ENCODE measurements at places on chromosomes 3 and 15.

- no peak for DNase-seq
These were observed 438.6 kb upstream of the ZNF385D start for GRCh38 chr3:22189616-22190015.

DNA sequence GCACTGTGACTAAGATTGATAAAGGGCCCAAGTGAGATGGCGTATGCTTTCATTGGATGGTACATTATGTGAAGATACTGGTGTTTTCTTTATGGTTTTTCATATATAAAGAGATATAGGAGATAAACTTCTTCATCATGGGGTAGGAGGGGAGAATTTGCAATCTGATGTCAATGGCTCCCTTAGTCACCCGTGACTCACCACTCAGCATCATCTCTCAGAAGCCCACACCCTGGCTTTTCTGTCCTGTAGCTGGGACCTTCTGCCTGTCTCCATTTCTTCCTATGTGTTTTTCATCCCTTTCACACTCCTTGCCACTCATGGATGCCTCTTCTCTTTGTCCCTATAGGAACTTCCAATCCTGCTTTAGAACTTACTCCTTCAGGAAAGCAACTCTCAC, 114.3 kb upstream of the SEMA6D start:
- DNase-seq = no peak

DNA sequence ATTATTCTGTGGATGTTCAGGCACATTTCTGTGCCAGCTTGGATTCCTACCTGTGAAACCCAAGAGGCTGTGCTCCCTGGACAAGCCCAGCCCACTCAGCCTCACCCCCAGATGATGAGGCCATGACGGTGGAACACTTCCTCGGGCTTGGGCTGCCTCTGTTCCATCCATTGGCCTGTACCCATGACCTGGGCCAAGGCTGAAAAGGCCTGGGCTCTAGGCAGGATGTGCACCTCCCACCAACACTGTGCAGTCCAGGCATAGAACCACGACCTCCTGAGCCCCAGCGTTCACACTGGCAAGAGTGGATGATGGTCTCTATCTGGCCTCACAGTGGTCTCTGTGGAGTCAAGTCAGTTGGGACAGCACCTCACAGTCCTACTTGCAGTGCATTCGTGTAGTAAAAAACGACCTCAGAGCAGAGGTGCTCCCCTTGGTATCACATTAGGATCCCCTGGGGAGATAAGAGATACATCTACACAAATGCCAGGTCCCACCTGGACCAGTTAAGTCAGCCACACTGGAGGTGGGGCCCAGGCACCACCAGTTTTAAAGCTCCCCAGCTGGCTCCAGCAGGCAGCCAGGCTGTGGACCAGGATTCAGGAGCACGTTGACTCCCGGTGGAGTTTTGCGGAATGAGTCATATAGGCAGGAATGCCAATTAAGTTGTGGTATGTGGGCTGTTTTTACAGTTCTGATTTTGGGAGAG, 39.0 kb upstream of the IGF1R start:
- no peak for DNase-seq

DNA sequence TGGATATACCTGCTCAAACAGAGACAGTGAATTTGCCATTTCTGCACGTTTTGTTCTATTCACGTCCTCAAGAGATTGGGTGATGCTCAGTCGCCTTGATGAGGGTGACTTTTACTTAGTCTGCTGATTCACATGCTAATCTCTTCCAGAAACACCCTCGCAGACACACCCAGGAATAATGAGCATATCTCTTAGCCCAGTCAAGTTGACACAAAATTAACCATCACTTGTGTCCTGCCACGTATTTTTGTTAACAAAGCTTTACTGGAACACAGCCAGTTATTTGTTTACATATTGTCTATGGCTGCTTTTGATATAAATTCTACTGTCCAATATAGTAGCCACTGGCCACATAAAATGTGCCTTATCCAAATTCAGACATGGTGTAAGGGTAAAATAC, 218.3 kb downstream of the FHIT start:
- DNase-seq = no peak

DNA sequence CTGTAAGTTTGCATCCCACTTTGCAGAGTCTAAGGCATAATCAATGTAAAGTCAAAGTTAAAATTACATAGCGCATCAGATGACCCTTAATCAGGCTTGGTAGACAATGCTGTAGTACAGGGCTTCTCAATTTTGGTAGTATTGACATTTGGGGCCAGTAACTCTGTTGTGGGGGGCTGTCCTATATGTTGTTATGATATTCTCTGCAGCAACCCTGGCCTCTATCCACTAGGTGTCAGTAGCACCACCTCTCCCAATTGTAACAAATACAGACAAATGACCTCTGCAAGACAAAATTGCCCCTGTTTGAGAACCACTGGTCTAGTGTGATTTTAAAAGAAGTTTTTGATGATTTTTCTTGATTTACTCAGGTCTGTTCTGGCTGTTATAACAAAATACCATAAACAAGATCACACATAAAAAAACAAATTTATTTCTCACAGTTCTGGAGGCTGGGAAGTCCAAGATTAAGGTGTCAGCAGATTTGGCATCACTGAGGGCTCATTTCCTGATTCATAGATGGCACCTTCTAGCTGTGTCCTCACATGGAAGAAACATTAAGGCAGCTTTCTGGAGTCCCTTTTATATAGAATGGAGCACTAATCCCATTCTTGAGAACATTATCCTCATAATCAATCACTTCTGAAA, 37.6 kb upstream of the SLC9A9 start:
- DNase-seq = peak; percentile 53

DNA sequence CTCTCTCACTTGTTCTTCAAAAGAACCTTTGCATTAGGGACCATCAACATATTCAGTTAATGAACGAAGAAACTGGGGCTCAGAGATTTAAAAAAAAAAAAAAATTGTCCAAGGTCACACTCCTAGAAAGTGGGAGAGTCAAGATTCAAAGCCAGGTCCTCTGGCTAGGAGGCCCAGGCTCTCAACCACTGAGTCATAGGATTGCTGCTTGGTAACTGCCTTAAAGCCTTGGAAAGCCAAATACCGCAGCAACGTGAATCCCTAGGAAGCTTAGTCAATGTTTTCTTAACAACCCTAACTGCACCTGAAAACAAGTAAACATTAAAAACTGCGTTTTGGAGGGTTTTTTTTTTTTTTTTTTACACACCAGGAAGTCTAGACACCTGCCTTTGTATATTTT, 156.8 kb downstream of the WNT5A start:
- no peak for DNase-seq

DNA sequence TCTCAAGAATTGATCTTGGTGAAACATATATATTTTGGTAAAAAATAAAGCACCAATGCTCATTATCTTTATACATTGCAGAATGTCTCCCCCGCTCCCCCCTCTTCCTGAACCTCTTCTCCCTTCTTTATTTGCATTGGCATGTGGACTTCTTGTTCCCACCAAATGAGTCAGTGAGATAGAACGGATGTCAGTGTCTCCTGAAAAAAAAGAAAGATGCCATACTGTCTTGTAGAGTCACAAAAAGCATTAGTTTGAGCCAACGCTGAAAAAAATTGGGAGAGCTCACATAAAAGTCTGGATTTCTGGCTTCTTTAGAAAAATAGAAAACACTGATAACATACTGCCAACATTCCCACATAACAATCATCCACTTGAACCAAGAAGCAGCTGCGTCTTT, 32.0 kb upstream of the STXBP5L start:
- no peak for DNase-seq

GRCh38 chr15:55819397-55820034, 76.6 kb upstream of the PRTG start:
- no peak for DNase-seq

- DNase-seq = no peak
These were observed 13.1 kb upstream of the SKIC8 start for GRCh38 chr15:78312536-78312935.

DNA sequence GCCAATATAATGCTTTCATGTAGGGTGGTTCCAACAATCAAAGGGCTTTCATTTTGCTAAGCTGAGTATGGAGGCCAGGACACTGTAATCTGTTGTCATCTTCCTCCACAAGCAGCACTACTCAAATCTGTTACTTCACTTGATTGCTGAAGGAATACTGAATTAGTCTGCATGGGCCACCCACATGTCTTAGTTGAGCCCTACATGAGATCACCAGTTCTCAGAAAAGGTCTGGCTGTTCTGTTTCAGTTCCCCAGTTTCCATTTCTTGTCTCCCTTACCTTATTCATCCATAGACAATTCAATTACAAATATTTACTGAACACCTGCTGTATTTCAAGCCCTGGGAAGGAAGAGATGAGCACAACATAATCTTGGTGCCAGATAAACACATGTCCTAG, 119.2 kb downstream of the FHIT start:
- no peak for DNase-seq

- no peak for DNase-seq
These were observed 50.0 kb upstream of the LCTL start for GRCh38 chr15:66615846-66616245.

DNA sequence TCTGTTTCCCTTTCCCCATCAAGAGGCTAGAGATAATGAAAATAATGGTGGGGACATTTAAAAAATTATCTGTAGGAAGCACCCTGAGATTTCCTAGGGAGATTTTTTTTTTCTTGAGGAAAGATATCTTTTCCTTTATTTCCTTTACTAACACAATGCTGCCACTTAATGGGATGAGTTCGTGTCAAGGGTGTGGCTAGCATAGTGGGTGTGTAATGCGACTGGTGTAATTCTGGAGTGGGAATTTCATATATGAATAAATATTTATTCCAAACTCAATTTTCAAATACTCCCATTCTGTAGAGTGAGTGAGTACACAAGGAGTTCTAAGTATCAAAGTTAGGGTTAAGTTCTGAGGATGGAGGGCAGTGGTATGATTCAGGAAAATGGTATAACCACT, 66.1 kb upstream of the GALNT15 start:
- DNase-seq = no peak

GRCh38 chr3:14483286-14483685, 56.9 kb downstream of the GRIP2 start:
- DNase-seq = no peak

GRCh38 chr3:151203051-151203420, at the start of gene GPR171:
GPR171 (minus strand) TSS chr3:151203216; CDS start chr3:151199386, 3,830 bp downstream.
- DNase-seq = no peak

DNA sequence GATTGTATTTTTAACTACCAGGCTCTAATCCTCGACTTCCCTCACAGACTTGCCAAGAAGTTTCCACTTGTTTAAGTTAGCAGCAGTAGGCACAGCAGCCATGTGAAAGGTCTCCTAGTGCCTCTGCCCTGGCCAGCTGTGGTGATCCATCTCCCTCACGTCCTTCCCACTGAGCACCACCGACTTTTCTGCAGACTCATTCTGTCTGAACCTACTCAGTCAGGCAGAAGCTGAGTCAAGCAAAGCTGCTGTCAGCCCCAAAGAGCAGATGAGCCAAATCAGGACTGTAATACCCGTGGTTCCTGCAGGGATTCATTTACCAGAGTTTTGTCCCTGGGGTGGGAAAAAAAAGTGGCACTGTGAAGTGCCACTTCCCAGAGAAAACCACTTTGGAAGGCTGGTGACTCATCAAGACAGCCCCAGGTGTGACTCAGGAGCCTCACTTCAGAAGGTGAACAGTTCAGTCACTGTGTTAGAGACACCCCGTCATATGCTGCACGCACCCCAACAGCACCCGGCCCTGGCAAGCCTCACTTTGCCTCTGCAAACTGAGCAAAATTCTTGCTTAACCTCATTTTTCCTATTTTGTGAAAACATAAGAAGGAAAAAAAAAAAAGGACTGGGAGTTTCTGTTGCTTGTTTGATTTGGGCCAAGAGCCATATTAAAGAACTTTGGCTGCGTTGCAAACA, 76.0 kb downstream of the WWTR1 start:
- no peak for DNase-seq

GRCh38 chr3:85800676-85801075, 841.9 kb downstream of the CADM2 start:
- no peak for DNase-seq

GRCh38 chr15:48031466-48031865, 89.3 kb upstream of the SLC24A5 start:
- no peak for DNase-seq

GRCh38 chr3:65539616-65540015, 499.1 kb downstream of the MAGI1 start:
- no peak for DNase-seq

GRCh38 chr15:27123291-27123690, 152.3 kb downstream of the GABRG3 start:
- DNase-seq = no peak

DNA sequence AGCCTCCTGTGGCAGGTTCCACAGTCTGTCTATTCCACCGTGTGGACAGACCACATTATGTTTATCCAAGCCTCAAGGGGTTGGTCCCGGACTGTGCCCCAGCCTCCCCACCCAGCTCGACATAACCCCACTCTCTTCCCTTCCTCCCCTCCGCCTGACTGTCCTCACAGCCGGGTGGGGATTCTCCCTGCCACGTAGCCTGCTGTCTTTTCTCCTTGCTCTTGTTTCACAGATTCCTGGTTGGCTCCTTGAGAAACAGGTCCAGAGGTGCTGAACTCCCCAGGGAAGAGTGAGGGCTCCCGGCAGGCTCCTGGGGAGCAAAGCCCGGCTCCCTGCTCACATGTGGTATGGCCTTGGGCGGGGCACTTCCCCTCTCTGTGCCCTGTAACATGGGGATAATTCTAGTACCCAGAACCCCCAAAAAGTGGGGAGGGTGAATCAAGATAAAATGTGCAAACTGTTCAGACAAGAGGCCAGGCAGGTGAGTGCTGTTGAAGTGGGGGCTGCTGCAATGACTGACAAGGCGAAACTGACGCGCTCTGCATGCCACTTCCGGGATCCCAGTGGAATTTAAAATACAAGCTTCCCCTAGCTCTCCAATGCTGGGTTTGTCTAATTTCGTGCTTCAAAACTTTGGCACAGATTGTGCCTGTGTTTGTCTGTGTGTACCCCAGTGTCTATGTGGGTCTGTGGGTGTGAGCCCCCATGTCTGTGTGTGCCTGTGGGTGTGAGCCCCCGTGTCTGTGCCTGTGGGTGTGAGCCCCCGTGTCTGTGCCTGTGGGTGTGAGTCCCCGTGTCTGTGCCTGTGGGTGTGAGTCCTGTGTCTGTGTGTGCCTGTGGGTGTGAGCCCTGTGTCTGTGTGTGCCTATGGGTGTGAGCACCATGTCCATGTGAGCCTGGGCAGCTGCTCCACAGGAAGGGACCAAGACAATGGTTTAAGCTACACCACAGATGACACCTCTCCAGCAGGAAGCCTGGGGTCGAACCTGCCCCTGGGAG, 160.6 kb upstream of the IQSEC1 start:
- DNase-seq = peak; percentile 39

DNA sequence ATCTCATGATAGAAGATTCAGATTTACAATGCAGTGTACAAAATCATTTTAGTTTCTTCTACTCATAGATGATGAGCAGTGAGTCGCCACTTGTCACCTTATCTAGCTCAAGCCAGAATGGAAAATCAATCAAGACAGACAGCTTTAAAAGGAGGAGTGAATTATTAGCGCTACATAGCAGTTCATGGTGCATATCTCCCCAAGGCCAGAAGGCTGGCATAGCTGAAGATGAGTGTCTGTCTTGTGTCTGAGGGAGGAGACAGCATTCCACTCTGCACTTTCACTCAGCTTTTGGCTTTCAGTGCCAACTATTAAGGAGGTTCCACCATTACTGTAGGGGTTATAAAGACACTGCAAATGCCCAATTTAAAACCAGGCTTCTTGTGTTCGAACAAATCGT, 804.1 kb upstream of the LMCD1 start:
- DNase-seq = no peak

All from NB4 (cell line).